Activated T-cell treated with anti-CD3 and anti-CD28 coated beads for 24 hours (primary cell): ENCODE measurements at places on chromosomes 5 and 9.

DNA sequence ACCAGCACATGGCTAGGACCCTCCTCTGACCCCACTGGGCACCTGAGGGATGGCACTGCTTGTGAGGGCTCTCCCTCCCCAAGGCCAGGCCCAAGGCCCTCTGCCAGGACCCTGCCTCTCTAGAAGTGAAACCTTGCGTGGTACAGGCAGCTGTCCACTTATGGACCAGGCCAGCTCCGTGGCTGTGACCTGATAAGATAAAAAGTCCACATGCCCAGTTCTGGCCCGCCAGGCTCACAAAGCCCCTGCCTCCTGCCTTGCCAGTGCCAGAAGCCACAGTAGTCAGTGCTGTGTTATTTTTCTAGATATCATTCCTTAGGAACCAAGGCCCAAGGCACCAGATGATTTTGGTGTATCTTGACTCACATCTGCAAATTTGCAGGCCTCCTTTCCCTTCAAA is 14.0 kb upstream of the SPATA31E1 start:
- no peak for DNase-seq

GRCh38 chr5:158905281-158905680 is 194.4 kb downstream of the EBF1 start:
- DNase-seq = no peak

GRCh38 chr5:119359737-119360413 is 4.1 kb downstream of the TNFAIP8 start:
- DNase-seq = no peak

- DNase-seq = no peak
Observed at GRCh38 chr9:102587281-102587680, 407.9 kb upstream of the CYLC2 start.

DNA sequence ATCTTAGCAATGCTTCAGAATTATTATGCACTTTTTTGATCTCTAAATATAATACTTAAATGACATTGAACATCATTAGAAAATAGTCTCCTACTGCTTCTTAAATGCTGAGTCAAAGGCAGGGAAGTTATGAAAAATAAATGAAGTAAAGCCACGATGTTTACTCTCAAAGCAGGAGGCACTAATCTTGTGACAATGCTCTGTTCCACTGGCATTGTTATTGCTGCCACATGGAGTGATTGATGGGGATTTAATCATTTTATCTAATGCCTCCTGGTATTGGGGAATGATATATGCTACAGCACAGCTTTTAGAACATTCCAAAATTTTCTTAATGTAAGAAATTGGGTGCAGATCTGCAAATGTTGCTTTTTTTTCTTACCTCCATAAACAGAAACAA is 1655.4 kb upstream of the NUDT12 start:
- DNase-seq = no peak
